Vagina (tissue), 2 donors: ENCODE measurements at places on chromosomes 12 and 14.

- H3K27ac ChIP-seq = no peak overlapping the region
- no peaks in the 10 kb centered on the region for H3K27me3 ChIP-seq
- H3K36me3 ChIP-seq = no peaks in the 10 kb centered on the region
- H3K4me3 ChIP-seq = no peak overlapping the region
- H3K4me1 ChIP-seq = no peaks in the 10 kb centered on the region
Measured at GRCh38 chr12:13630354-13630753, 351.0 kb downstream of the GRIN2B start.

DNA sequence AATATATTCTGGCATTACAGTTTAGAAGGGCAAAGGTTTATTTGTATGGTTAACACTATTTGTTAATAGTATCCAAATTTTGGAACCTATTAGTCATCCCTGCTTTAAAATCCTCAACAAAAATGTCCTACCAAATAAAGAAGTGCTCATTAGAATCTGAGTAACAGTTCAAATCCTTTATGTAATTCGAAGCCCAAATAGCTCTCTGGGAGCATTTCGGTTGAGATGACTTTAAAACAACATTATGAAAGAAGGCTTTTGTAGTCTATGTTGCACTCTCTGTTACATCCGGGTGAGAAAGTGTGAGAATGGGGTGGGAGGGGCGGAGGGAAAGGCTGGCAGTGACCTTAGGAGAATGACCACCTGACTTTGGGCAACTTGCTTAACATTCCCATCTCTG, 59.7 kb downstream of the SLC38A1 start:
- no peak overlapping the region for H3K4me3 ChIP-seq
- H3K27me3 ChIP-seq = no peaks in the 10 kb centered on the region
- no peak for DNase-seq

GRCh38 chr12:116313194-116313927, 35.9 kb upstream of the MED13L start:
- H3K27me3 ChIP-seq = no peaks in the 10 kb centered on the region
- H3K4me1 ChIP-seq = peaks cover 7% of the 10 kb centered on the region
- H3K4me3 ChIP-seq = no peak overlapping the region
- H3K36me3 ChIP-seq = no peaks in the 10 kb centered on the region
- DNase-seq = no peak

- no peaks in the 10 kb centered on the region for H3K4me1 ChIP-seq
- no peaks in the 10 kb centered on the region for H3K27me3 ChIP-seq
- no peak for DNase-seq
- no peaks in the 10 kb centered on the region for H3K36me3 ChIP-seq
- H3K27ac ChIP-seq = no peak overlapping the region
- H3K4me3 ChIP-seq = no peak overlapping the region
Measured at GRCh38 chr14:44291366-44291915, 215.6 kb downstream of the FSCB start.

DNA sequence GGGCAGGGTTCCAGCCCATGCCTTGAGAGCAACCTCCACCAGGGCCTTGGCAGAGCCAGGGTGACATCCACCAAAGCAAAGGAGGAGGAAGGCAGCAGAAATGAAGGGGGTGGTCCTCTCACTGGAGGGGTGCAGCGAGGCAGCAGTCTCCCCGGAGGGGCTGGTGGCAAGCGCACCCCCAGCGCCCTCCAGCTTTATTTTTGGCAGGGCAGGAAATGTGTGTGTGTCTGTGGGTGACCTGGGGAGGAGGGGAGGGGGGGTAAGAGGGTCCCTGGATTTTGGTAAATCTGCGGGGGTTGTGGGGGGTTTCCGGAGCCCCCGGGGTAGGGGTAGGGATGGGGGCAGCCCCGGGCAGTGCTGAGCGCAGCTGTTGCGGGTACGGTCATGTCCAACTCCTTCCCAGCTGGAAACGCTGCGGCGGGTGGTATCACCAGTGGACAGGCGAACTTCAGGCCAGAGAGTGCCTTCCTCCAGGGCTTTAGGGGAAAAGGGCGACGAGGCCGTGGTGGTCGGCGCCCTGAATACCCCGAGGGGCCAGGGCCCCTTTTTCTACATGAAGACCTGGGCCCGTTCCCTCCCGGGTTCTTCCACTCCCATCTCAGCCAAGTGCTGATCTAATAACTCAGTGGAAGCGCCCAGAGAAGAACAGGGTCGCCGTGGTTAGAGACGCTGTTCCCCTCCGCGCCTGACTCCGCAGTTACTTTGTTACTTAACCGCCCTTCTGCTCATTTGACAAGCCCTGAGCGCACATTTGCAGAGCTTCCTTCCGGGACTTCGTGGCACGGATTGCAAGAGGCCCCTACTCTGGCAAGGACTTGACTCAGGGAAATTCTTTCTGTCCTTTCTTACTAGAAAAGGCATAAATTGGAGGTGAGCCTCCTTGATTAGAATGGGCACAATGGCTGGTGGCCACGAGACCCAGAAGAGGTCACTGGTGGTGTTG, 55.2 kb downstream of the FOS start:
- no peaks in the 10 kb centered on the region for H3K36me3 ChIP-seq
- H3K27ac ChIP-seq = peak overlapping the region; percentile 24
- peaks cover 20% of the 10 kb centered on the region for H3K4me1 ChIP-seq
